ENCODE measurements at places on chromosomes 11 and 22.

- DNase-seq: no peak
Observed at GRCh38 chr11:128302425-128303186, 284.8 kb downstream of the ETS1 start.

DNA sequence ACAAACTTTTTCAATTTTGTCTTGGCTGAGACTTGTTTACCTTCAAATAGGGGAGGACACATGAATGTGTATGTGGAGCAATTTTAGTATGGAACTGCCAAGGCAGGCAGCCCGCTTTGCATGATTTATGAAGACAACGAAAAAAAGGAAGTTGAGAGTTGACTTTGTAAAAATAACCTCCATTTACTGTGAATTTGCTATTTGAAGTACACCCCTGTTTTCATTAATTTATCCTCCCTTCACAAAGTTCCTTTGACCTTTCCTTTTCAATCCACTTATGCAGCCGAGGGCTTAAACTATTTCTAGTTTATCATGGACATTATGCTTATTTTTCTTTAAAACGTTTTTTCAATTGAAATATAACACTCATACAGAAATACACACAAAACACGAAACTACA, 369.6 kb upstream of the CADM1 start:
- no peak for DNase-seq

DNA sequence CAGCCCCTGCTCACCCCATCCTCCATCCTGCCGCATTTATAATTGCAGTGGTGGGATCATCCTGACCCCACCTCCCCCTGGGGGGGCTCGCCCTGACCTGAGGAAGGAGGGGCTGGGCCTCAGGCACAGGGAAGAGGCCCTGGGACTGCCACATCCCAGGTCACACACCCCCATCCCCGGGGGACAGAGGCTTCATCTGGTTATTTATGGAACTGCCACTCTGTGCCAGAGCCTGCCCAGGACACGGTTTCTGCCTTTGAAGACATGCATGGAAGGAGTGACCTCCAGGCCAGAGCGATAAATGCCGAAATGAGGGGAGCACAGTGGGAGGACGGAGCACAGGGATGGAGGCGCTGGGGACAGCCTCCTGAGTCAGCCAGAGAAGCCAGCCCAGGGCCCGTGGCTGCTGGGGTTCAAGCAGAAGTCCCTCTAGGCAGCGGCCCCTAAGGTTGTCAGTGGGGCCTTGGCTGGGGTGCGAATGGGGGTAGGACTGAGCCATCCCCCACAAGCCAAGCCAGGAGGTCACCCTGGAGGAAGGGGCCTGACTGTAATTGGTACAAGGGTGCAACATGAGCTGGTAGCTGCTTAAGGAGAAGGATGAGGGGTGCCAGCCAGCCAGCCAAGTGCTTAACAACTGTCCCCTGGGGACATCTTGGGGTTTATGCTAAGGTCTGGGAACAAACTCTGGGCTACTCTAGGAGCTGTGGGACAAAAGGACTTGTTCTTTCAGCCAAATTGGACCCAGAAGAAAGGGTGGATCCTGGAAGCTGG, 51.4 kb upstream of the SHISAL1 start:
- no peak for DNase-seq

- no peak for DNase-seq
Observed at GRCh38 chr11:96279018-96279895, 63.7 kb downstream of the MAML2 start.

GRCh38 chr11:110087812-110088534, 5.2 kb upstream of the ZC3H12C start:
- no peak for DNase-seq

DNA sequence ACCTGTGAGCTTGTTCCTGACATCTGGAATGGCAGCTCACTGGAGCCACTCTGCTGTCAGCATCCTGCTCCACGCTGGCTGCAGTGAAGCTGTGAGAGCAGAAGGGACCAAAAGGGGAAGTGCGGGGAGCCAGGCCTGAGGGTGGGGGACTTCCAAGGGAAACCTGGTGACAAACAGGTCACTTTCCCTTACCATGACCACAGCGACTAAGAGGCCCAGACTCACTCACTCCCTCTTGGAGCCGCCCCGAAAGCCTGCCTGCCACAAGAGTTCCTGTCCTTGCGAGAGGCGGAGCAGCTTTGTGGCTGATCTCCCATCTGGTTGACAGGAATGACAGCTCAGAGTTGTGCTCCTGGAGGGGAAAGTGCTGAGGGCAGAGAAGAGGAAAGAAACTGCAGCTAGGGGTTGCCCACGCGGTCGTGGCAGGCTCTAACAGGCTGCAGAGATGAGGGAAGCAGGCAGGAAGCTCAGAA, 183.8 kb upstream of the NTM start:
- no peak for DNase-seq

GRCh38 chr11:28763151-28763550, 655.0 kb downstream of the METTL15 start:
- no peak for DNase-seq

- no peak for DNase-seq
Observed at GRCh38 chr11:28342716-28343115, 234.5 kb downstream of the METTL15 start.

DNA sequence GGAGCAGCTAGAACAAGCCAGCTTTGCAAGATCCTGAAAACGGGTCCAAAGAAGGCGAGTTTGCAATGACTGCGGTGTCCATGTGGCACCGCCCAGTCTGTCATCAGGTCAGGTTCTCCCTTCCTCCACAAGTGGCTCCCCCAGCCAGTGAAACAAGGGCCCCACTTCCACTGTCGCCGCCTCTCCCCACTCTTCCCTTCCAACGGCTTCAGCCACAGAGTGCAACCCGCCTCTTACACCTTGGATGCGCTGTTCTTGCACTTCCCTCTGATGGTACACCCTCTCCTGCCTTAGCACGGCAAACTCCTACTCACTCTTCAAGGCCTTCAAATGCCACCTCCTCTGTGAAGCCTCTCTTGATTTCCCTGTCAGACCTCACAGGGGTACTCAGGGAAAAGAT, 10.8 kb upstream of the TCF20 start:
- DNase-seq: no peak

DNA sequence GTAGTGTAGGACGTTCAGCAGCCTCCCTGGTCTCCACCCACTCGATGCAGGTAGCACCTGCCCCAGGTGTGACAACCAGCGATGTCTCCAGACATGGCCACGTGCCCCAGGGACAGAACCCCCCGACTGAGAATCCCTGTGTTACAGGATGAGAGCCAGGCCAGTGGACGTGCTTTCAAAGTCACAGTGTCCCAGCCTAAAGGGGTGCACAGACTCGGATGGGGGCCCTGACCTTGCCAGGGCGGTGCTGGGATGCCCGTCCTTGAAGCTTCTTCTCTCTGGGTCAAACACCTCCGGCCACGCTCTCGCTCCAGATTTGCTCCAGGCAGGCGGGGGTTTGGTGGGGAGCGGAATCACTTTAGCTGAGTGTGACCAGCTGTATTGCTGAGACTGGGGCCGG, 23.3 kb upstream of the GAL start:
- DNase-seq: no peak

GRCh38 chr11:87394924-87395323, 357.2 kb downstream of the TMEM135 start:
- DNase-seq: no peak

DNA sequence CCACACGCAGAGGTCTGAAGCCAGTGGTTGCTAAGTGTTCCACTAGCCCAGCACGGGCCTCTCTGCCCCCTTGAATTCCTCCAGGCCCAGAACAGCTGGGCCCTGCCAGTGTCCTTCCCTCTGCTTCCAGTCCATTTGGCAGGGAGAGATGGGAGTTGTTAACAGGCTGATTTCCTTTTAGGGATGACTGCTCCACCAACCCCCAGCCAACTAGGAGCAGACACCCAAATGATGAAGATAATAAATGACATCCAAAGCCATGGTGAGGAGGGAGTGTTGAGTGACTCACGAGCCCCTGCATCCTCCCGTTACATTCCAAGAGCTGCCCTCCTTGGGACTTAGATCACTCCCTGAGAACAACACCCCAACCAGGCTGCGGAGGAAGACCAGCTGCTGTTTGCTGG, 20.6 kb downstream of the PARVA start:
- no peak for DNase-seq

DNA sequence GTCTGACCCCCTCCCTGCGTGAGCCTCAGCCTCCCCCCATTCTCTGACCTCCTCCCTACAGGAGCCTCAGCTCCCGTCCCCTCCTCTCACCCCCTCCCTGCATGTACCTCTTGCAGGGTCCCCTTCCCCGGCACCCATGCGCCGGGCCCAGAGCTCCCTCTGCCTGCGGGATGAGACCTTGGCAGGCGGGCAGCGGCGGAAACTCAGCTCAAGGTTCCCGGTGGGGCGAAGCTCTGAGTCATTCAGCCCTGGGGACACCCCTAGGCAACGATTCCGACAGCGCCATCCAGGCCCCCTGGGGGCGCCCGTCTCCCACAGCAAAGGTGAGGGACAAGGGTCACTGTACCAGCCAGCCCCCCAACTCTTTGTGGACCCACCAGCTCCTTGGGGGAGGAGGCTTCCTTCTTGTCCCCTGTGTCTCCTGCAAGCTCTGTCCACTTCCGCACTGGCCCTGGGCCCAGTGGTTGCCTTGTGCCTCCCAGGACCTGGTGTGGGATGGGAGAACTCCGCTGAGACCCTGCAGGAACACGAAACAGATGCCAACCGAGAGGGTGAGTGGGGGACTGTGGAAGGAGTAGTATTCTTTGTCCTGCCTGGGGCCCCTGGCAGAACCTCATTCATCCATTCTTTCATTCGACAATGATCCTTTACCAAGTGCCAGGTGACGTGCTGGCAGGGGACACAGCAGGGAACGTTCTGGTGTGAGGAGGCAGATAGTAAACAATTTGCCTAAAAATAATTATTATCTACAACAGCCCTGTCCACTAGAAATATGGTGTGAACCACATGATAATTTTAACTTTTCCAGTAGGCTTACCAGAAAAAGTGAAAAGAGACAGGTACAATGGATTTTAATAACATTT, 3.7 kb upstream of the RPS6KA4 start:
- no peak for DNase-seq

GRCh38 chr11:57463671-57464538, 3.6 kb downstream of the RTN4RL2 start:
- no peak for DNase-seq
